Common myeloid progenitor, CD34-positive (primary cell): ENCODE measurements at places on chromosomes 4 and X.
A peak's percentile ranks its signal among the peaks of the same experiment; 100 is the strongest.

GRCh38 chrX:53383376-53384076 lies 38.9 kb downstream of the SMC1A start:
- no peak for DNase-seq

DNA sequence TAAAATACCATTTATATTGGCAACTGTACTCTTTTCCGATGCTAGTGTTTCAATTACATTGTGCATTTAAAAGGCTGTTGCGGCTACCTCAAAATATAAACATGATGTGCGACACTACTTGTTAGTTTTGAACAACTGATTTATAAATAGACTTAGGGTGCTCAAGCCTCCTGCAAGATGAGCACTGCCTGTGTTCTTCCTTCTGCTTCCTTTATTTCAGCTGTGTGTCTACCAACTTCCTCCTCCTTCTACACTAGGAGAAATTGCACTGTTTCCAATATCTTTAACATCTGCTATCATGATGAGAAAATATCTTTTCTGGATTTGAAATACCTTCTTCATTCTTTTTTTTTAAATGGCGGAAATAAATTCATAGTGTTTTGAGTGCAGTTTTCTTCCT lies 24.0 kb downstream of the TET2 start:
- DNase-seq: peak; percentile 45

- DNase-seq: no peak
Observed at GRCh38 chr4:95660719-95661118, 111.9 kb upstream of the UNC5C start.

DNA sequence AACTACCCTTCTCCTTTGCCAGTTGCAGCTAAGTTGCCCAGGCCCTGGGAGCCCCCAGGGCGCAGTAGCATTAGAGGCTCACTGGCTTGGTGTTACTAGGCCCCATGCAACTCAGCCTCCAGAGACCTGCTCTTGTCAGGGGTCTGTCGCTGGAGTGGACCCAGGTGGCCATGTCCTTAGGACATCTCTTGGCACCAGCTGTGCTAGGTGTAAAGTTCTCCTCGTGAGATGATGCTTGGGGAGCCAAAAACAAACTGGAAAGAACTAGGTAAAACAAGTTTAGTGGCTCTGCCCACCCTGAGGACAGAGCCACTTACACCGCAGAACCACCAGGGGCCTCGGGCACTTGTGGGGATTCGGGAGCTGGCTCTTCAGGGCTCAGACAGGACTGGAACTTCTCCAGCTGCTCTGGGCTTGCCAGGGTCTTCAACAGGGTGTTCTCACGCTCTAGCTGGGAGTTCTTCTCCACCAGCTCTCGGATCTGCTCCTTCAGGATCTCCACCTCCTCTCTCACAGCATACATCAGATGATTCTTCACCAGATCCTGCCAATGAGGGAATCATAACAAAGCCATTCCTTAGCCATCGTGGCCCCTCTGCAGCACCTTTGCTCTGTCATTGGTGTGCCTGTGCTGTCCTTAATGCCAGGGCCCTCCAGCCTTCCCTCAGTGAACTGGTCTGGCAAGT lies 61.2 kb downstream of the TSC22D3 start:
- DNase-seq: no peak

- no peak for DNase-seq
Observed at GRCh38 chr4:68569466-68570121, 6.5 kb downstream of the UGT2B17 start.
